ENCODE measurements at places on chromosomes 5 and 9. TPM values are rescaled to one million over a fixed set of nuclear protein-coding genes. Genes with fewer than 3 reads are reported as not detected.

Gene CAMK2A
- total RNA-seq = 48.8 TPM

Gene SLC12A2
- total RNA-seq = 26.5 TPM

Gene AGGF1
- 16.8 TPM for total RNA-seq

Gene TCF7
- 0.84 TPM for total RNA-seq
